Transverse colon (tissue), 4 donors: ENCODE measurements at places on chromosomes 3 and 15. TPM values are rescaled to one million over a fixed set of nuclear protein-coding genes. Genes with fewer than 3 reads are reported as not detected.

The GAP43 gene
- 3.5 TPM for total RNA-seq

DNA sequence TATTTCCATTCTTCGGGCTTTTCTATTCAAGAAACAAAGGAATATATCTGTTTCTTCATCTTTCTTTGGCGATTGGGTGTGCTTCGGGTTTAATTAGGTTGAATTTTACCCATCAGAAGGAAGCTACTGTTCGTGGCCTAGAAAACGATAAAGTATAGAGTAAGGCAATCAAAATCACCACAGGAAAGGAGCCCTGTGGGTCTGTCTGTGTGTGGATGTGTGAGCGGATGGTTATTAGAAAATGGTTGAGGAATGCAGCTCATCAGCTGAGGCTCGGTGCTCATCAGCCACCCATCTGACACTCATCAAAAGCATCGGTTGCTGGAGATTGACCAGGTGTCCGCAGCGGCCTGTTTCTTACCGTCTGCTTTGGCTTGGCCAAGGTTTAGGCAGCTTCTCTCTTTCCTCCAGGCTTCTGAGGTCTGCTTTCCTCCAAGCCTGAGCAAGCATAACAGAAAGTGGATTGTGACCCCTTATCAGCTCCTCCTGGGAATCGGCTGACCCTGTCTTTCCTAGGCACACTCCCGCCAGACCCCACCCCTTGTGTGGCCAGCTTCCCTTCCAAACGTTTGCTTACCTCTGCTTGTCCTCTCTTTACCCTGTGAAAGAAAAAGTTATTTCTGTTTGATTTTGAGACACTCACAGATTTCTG lies 17.6 kb upstream of the ISLR start:
- H3K36me3 ChIP-seq = no peaks in the 10 kb centered on the region
- peak overlapping the region; percentile 66 for H3K27ac ChIP-seq
- H3K27me3 ChIP-seq = no peaks in the 10 kb centered on the region
- no peak for DNase-seq

DNA sequence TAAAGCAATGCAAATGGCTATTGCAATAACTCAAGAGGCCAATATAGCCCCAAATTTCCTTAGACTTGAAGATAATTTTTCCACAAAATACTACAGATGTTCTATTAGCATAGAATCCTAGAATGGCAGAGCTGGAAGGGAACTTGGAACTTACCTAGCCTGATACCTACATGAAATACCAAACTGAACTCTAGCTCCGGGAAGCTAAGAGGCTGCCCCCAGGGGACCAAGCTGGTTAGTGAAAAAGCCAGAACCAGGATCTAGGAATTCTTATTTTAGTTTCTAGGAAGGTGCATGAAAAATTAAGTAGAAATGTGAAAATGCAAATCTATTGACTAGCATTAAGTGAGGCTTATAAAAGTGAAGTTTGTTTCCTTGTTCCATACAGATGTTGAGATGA lies 256.0 kb upstream of the CBLB start:
- peaks cover under 1% of the 10 kb centered on the region for H3K4me1 ChIP-seq
- H3K27ac ChIP-seq = no peak overlapping the region
- no peak for DNase-seq
- H3K4me3 ChIP-seq = no peak overlapping the region
- H3K27me3 ChIP-seq = no peaks in the 10 kb centered on the region

The ACTRT3 gene
- 0.96 TPM for total RNA-seq

DNA sequence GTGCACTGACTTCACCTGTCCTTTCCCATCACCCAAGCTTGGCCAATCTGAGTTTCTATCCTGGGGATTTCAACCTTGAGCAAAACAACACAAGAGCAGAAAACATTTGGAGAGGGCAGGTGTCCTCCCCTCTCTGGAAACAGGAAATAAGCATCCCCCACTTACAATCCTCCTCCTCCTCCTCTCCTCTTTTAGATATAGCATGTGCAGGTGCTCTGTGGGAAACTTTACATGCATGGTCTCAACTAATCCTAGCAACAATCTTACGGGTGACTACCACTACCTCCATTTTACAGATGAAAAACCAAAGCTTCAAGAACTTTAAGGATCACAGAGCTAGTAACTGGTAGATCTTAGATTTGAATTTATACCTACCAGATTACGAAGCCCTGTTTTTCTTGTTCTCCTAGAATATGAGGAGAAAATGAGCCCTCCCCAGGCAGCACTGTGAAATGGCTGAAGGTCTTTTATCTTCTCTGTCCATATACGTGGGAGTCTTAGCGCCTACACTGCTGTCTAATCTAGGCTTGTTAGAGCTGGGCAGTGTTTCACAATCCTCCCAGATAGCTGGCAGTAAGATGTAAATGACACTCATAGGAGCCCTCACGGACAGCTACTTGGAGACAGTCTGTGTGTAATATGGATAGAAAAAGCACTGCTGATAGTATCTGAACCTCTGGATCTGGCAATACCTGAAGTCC lies 301.2 kb upstream of the PROK2 start:
- no peak overlapping the region for H3K27ac ChIP-seq
- H3K36me3 ChIP-seq = no peaks in the 10 kb centered on the region
- H3K27me3 ChIP-seq = no peaks in the 10 kb centered on the region
